ENCODE measurements at places on chromosomes 5 and 9.

- DNase-seq = no peak
These were observed 627.3 kb upstream of the NUDT12 start for GRCh38 chr5:104189909-104190308.

GRCh38 chr9:19994296-19994695 lies 205.5 kb upstream of the SLC24A2 start:
- DNase-seq = no peak

DNA sequence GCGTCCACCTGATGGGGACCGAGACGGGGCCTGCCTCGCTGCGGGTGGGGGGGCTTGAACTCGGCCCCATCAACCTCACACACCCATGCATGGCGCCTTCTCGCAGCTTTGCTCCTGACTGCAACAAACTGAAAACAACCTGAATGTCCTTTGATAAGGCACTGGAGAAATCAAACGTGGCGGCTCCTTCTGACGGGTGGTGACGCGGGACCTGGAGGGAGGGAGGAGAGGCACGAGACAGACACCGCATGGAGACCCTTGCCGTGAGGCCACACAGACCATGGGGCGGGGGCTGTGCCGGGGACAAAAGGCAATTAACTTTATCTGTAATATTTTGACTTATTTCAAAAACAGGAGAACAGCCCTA lies 48.6 kb downstream of the NACC2 start:
- no peak for DNase-seq

- no peak for DNase-seq
These were observed 18.6 kb upstream of the MTMR12 start for GRCh38 chr5:32331217-32331934.

GRCh38 chr5:34016222-34016621 lies 8.4 kb upstream of the AMACR start:
- DNase-seq = no peak

GRCh38 chr5:108367679-108368334 lies 14.1 kb downstream of the FBXL17 start:
- DNase-seq = no peak

GRCh38 chr9:93216073-93216365 lies 32.1 kb downstream of the WNK2 start:
- DNase-seq = no peak

All from CD4-positive, alpha-beta T cell (primary cell).